Nephron progenitor cell (in vitro differentiated cells): ENCODE measurements at places on chromosomes 12 and 14.

DNA sequence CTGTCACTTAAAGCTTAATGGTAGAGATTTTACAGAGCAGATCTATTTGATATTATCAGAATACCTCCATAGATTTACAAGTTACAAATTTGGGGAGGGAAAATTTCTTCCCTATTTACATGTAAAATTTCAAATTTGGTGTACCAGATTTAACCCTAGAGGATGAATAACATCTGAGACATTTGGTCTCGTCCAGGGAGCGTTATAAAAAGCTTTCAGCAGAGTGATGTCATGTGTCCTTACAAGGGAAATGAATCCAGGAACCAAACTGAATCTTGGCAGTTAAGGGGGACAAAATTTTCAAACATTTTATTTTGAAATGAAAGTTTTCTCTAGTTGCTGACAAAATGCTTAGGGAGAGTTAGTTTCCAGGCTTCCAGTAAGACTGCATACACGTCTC, 4.5 kb upstream of the CDK17 start:
- no peak for DNase-seq

DNA sequence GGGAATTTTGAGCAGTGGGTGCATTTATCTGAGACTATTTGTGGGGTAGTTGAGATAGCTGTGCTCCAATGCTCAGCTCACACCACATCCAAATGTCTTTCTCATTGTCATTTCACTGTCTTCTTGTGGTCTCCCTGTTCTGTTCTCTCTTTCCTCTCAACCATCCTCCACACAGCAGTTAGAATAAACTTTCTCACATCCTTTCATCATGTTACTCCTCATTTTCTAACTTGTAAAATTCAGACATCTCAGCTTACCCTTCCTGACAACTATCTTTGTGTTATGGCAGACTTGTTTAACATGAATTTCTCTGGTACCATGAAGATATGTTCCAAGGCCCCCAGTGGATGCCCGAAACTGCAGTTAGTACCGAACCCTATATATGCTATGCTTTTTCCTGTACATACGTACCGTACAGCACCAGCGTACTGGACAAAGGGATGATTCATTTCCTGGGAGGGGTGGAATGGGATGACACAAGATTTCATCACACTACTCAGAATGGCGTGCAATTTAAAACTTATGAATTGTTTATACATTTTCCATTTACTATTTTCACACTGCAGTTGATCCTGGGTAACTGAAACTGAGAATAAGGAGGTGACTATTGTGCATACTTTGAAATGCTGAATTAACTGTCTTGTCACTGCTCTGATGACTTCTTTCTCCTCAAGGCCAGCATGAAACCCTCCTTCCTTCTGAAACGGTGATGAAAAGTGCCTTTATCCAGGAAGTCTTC, 177.1 kb upstream of the SLC38A2 start:
- DNase-seq, result no peak

DNA sequence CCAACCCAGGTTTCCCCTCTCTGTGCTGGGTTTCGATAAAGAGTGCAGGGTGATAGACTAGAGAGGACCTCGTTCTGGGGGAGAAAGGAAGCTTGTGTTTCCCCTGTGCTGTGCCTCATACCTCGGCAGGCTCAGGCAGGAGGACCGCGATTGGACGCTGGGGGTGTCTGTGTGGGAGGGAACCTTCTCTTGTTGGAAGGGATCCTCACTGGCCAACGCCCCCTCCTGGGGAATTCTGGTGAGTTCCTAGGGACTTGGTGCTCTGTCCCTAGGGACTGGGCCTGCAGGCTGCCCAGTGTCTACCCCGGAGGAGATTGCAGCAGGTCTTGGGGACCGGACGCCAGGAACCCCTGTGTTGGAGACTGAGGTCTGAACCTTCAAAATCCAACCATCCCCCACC, 157.4 kb upstream of the PRMT8 start:
- DNase-seq, result peak; percentile 62

DNA sequence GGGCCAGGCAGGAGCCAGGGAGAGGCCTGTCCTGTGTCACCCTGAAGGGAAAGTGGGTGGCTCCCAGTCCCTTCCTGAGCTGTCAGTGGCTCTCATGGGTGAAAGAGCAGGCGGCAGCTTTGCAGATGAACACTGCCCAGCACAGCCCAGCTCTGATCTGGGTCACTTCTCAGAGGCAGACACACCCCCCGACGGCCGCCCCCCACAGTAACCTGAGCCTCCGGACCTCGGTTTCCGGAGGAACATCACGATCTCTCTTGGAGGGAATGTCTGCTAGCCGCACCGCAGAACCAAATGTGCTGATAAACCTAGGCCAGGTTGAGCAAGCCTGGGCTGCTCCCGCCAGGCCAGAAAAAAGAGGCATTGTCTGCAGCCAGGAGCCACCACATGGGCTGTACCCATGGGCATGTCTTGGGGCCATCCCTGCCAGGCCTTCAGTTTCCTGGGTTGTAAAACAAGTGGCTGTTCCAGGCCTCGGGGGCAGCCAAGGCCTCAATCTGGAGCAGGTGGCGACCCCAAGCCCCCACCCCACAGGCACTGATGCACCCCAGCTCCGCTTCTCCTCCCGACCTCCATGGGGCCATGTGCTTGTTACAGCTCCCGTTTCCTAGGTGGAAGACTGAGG, 57.6 kb downstream of the NCOR2 start:
- peak; percentile 80 for DNase-seq

GRCh38 chr12:12190087-12190809, 76.6 kb downstream of the LRP6 start:
- no peak for DNase-seq

- DNase-seq, result no peak
Measured at GRCh38 chr12:120140603-120141002, 24.1 kb upstream of the RAB35 start.

DNA sequence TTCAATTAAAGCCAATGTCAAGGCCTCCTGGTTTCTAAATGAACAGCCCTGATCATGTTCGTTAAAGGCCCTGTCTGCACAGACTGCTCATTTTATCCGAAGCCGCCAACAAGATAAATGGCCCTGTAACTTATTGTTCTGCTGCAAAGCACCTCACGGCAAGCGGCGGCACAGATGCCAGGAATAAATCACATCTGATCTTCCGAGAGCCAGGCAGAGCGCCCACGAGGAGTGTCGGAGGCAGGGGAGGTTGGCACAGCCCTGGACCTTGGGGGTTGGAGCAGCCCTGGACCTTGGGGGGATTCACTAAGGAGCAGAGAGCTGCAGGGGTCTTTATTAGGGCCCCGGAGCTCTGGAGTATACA, 110.5 kb downstream of the SCARB1 start:
- no peak for DNase-seq

DNA sequence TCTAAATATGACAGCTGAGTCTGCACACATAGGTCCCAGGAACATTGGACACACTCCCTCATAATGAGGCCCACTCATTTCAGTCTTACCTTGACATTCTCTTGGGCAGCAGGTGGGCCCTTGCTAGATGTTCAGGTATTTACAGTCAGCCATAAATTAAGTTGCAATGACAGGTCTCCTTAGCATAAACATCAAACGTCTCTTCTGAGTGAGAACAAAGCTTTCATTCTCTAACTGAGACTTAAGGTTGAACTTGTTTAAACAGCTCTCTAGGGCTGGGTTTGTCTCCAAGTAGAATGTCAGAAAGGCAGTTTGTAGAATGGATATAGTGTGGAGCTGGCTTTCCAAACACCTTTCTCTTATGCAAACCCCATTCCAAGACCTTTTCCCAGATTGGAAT, 10.3 kb downstream of the ACVR1B start:
- DNase-seq, result no peak

- no peak for DNase-seq
Measured at GRCh38 chr12:81208187-81208911, 130.5 kb downstream of the ACSS3 start.

DNA sequence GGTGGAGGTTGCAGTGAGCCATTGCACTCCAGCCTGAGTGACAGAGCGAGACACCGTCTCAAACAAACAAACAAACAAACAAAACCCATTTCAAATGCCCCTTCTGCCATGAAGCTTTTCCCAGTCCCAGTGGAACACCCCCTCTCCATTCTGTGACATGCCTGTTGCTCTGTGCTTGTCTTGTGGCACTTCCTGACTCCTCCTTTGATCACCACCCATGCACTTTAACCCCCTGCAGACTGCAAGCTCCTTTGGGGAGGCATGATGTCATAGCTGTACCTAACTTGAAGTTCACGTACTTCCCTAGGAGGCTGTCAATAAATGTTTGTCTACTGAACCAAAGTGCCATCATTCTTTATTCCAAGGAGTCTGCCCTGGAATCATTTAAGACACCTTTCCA, 64.7 kb downstream of the TMCC3 start:
- no peak for DNase-seq

DNA sequence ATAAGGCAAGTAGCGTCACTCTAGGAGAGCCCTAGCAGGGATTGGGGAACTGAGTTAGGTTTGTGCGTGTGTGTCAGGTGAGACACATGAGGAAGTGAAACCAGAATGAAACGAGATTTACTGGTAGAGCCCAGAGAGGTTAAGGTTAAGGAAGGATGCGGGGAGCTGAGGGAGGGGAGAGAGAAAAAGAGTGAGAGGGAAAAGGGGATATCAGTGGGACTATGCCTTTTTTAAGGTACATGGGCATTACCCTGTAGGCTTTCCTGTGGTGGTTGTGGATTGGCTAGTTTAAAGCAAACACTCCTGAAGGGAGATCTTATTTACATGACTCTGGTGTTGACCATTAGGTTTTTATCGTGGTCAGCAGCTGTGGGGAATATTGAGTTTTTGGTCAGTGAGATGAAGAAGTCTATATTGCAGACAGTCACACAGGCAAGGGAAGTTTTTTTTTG, 13.9 kb downstream of the ZDHHC17 start:
- DNase-seq, result no peak

GRCh38 chr12:24198070-24198469, 248.6 kb upstream of the SOX5 start:
- no peak for DNase-seq

DNA sequence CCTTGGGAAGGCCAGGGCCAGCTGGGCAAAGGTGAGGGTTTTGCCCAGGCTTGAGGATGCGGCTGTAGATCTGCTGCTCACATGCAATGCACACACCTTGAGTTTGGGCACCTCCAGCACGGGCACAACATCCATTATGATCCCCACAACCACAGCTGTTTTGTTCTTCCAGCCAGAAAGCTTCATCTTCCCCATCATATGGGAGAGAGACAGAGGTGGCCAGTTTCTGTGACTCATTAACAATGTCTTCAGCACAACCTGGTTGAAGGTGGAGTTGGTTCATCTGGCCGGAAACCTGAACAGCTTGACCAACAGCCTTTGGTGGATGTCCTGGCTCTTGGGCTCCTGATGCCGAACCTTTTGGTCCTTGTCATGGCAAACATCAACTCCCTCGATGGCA, 163.7 kb upstream of the CCND2 start:
- no peak for DNase-seq

GRCh38 chr12:128970110-128970509, 116.8 kb downstream of the GLT1D1 start:
- peak; percentile 18 for DNase-seq

DNA sequence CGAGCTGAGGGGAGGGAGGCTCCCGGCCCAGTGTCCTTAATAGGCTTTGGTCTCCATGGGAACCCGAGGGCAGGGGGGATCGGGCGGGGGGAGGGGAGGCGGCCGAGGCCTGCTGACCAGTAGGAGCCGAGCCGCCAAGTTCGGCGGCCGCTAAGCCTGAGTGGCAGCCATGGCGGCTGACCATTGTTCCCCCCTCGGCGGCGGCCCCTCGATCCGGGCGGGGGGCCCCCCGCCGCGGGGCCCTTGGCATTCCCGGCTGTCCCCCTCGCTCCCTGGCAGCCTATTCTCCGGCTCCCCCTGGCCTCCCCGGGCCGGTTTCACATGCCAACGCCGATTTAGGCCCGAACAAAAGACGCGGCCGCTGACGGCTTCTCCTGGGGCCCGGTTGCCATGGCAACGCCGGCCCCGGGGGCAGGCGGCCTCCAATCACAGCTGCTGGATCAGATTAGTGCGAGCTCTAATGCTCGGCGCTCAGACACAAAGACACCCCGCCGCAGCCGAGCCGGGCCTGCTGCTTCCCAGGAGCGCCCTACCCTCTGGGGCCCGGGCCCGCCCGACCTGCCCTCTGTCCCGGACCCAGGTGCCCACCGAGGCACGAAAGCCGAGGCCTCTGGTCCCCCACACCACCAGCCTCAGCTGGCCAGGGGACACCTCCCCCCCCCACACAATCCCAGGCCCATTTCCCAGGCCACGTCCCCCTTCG, 7.3 kb downstream of the MSI1 start:
- DNase-seq, result peak; percentile 86
